Activated CD4-positive, alpha-beta T cell treated with anti-CD3 and anti-CD28 coated beads, Interleukin-2, amount 50 U/mL, for 4 hours (primary cell): ENCODE measurements at places on chromosomes 7 and 10.

- no peak for DNase-seq
These were observed 9.5 kb downstream of the TACC2 start for GRCh38 chr10:121998462-121998861.

DNA sequence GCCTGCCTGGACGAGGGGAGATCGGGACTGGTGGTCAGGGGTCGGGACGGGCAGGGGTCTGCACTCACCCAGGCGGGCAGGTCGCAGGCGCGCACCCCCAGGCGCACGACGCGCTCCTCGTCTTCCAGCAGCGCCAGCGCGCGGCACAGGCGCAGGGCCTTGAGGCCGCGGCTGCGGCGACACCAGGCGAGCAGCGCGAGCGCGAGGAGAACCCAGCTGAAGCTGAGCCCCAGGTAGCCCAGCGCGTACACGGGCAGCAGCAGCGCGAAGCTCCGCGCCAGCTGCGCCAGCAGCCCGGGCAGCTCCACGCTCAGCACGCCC lies 328 bp downstream of the ESYT2 start:
- DNase-seq = peak; percentile 47

DNA sequence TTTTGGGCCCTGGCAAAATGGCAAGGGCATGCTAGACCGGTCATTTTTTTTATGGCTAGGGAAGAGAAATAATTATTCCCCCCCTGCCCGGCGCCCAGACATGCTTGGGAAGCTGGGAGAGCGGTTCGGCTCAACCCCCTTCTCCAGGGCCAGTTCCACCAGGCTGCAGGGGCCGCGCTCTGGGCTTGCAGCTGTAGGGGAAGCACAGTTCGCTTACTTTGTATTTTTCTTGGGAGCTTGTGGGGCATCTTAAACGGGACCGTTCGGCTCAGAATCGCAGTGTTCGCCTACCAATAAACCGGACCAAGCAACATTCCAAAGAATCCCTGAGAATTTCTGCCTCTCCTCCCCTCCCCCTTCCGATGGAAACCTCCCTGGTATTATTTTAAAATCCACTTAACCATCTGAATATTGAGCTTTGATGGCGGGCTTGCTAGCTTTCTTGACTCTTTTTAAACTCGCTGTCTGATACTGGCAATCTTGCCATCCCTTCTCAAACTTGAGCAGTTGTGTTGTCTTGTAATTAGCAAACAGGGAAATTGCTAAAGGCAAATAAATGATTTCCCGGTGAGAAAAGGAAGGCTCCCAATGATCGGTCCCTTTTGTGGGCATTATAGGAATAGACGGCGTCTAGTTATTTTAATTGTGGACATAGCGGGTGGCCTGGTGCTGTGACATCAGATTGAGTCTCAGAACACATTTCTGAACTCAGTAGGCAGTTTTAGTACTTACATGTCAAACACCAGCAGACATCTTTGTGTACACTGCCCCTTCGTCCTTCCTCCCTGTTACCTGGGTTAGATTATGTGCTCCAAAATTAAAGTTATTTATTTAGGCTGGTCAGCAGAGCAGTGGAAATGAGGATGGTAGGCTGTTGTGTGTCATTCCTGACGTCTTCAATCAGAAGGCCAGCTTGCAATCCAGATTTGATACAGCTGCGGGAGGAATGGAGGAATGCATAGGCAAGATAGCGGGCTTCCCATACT lies 3.4 kb downstream of the TCF7L2 start:
- DNase-seq = no peak

- DNase-seq = no peak
These were observed 468.8 kb upstream of the AUTS2 start for GRCh38 chr7:69129524-69129923.

DNA sequence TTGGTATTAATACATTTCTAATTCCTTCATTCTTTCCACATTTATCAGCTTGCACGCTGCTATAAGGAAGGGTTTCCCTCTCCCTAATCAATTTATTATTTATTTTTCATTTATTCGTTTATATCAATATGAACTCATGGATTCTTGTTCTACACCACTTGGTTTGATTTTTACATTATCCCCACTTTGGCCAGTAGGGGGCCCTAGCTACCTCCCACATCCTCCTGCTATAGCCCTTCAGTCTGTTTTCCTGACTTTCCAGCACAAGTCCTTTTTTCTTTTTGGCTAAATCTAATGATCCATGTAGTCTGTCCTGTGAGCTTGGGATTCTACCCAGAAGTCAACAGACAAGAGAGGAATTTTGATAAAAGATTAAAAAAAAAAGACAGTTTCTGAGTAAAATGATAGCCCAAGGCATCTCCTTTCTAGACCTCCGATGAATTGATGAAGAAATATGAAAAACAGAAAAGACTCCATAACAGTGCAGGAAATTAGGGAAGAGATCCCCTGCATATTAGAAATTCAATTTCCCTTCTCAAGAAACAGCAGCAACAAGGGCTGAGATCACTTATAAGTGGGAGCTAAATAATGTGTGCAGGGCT lies 47.7 kb downstream of the LYZL2 start:
- DNase-seq = no peak

DNA sequence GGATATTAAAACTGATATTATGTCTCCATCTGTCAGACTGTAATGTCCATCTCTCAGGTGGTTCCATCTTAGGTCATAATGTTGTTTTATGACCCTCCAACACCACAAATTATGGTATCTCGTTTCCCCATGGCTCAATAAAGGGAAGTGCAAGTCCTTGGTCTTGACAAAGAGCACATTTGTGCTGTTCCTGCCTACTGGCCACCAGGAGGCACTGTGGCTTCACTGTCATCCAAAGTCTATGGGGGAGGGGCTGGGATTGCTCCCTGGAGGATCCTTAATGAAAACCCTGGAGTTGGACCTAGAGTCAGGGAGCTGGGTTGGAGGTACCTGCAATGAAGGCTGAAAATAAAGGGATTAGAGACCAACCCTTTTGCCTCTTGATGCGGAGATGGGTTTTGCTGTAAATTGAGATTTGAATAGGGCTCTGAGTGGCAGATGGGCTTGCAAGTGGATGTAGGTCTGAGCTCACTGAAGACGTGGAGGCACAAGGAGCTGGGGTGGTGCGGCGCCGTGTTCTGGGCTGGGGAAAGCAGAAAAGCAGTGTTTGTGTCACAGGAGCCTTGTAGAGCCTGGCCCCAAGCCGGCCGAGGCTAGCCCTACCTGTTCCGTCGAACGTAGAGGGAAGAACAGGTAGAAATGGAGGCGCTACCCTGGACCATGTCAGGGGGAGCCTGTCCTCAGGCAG lies 180.5 kb upstream of the PRSS58 start:
- DNase-seq = no peak

DNA sequence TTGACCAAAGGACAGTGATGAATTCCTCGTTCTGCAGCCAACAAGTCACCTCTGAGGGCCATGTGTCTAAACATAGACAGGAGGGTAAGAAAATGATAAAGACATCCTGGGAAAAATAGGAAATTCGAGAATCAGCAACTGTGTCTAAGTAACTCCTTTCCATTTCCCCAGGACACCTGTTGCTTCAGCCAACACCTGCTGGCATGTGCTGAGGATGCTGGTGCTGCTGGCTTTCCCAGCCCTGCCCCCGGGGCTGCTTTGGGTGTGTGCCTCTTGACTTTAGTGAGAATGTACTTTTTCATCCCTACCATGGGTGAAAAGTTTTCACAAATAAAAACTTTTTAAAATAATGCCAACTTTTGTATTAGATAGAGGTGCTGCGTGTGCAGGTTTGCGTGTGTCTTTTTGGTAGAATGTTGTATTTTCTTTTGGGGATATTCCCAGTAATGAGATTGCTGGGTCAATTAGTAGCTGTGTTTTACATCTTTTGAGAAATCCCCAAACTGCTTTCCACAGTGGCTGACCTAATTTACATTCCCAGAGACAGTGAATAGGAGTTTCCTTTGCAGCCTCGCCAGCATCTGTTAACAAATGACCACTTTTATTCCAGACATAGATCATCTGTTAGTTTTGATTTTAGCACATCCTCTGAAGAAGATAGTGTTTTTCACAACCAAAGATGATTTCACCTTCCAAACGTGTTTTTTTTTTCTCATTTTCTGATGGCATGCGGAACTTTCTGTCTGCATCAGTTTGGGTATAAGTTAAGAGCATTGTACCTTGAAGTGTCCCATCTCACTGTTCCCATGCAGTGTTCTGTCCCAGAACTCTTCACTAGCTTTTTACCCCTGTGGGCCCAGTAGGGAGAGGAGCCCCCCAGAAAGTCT lies 104.2 kb upstream of the ACBD5 start:
- DNase-seq = no peak

GRCh38 chr10:30373596-30374327 lies 24.7 kb upstream of the MTPAP start:
- no peak for DNase-seq

- peak; percentile 56 for DNase-seq
These were observed 8.1 kb downstream of the TASOR2 start for GRCh38 chr10:5692461-5693358.

DNA sequence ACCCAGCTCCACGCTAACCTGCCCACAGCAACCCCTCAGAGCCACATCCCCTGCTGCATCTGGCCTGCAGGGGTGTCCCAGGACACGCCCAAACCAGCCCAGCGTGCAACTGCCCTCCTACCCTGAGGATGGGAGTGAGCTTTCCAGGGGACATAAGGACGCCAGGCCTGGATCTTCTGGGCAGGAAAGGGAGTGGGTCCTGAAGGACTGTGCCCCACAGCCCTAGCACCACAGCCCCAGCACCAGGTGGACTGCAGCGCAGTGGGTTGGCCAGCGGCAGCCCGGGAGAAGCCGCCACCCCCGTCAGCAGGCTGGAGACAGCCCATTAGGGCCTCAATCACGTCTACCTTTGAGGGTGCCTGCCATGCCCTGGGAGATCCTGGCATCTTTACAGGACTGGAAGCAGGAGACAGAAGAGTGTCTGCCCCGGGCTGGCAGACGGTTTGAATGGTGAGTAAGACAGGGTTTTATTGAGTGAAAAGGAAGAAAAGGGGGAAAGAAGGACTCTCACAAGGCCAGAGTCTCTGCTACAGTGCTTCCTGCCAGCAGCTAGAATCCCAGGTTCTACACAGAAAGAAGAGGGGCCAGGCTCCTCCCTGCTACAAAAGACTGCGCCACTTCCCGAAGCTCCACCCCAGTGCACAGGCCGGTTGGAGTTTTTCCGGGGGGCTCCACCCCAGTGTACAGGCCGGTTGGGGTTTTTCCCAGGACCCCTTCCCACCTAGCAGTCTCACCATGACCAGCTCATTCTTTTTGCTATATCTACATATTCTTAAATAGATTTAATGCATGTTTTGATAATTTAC lies 69.8 kb upstream of the KCTD7 start:
- DNase-seq = no peak

DNA sequence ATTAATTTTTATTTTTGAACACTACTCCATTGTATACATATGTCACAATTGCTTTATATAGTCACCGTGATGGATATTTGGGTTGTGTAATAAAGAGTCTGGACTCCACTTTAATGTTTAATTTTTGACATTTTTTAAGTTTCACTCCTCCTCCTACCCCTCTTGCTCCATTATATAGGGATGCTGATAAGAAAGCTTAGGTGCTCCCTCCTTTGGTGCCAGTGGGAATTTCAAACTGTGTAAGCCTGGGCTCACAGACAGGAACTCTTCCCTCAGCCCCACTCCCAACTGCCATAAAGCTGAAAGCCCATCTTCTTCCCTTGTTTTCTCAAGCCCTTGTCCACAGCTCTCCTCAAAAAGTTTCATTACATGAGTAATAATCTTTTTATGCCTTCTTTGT lies 47.6 kb downstream of the TWIST1 start:
- DNase-seq = no peak

- no peak for DNase-seq
These were observed 206.3 kb downstream of the SNX10 start for GRCh38 chr7:26497801-26498596.

DNA sequence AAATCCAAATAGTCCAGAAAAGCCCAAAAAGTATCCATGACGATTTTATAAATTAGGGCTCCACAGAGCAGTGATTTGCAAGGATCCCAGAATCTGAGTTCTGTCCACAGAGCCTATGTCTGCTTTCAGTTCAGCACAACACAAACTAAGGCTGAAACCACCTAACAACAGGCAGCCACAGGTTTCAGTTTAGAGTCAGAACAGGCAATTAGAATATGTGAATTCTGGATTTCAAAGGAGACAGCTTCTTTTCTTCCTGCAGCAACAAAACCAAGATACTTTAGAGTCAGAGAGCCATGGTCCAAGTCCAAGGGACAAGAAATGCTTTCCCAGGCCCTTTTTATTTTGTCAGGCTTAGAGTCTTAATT lies 23.6 kb downstream of the IFIT3 start:
- DNase-seq = no peak

DNA sequence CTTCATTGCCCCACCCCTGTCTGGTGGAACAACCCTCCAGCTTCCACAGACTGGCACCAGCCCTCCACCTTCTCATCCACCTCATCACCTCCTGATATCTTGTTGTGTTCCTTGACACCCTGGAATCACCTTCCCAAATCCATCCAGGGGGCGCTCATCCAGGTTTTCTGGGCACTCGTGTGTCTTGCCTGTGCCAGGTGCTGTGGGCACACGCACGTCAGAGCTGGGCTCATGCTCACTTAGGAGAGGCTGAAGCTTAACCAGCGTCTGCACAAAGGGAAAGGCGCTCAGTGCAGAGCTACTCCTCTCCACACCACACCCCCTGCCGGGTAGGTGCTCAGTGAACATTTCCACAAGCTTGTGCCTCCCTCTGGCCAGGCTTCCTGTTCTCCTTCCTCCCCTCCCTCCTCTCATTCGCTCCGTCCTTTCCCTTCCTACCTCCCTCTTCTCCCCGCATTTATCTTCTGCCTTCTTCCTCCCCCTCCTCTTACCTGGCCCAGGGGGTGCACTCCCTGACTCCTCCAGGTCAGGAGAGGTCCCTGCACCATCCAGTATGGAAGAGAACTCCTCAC lies 4.8 kb downstream of the ADCYAP1R1 start:
- no peak for DNase-seq

DNA sequence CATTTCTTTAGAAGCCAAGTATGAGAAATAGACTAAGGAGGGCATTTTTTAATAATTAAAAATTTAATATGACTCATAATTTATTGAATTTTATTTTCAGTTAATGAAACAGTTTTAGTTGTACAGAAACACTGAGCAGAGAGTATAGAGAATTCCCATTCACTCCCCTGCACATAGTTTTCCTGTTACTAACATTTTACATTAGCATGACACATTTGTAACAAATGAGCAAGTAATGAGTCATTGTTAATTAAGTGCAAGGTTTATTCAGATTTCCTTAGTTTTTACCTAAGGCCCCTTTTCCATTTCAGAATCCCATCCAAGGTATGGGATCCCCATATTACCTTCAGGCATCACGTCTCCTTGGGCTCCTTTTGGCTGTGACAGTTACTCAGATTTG lies 271.5 kb upstream of the FZD8 start:
- DNase-seq = no peak
